ENCODE measurements at places on chromosomes 16 and 17. TPM values are rescaled to one million over a fixed set of nuclear protein-coding genes. Genes with fewer than 3 reads are reported as not detected.

DNA sequence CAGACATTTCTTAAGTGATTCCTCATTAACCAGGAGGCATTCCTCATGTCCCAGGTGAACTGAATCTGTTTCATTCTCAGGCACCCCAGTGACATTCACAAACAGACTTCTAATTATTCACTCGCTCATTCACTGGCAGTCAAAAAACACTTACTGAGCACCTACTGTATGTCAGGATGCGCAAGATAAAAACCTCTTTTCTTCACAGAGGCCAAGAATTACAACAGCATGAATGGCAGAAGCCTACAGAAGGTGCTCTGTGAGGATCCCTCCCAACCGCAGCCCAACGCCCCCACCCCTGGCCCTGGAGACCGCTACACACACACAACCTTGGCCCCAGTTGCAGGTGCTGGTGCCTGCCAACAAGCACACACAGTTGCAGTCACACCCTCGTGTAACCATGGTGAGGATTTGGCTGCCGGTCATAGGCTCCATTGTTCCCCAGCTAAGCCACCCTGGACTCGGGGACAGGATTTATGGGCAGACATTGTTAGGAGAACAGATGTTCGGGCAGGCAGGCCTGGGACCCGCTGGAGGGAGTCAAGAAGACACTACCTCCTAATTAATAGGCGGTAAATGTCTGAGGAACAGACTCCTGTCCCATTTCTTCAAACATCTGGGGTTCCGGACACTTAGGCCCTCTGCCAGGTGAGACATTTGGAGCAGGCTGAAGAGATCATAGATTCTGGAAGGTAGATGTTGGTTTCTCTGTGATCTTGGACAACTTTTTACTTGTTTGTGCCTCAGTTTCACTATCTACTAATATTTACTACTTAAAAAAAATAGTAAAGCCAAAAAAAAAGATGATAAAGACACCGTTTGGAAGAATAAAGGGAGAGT lies 43.2 kb downstream of the CUEDC1 start:
- DNase-seq, result peak; percentile 87

GRCh38 chr17:42781639-42782165 lies 1.3 kb downstream of the WNK4 start:
- DNase-seq, result peak; percentile 34

DNA sequence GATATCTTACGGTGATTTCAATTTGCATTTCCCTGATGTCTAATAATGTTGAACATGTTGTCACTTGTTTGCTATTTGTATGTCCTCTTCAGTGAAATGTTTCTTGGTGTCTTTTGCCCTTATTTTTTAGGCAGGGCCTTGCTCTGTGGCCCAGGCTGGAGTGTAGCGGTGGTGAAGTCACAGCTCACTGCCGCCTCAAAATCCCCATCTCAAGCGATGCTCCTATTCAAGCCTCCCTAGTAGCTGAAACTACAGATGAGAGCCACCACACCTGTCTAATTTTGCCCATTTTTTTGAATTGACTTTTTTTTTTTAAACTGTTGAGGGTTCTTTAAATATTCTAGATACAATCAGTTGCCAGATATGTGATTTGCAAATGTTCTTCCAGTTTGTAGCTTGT lies 8.3 kb downstream of the UBE2G1 start:
- DNase-seq, result no peak

GRCh38 chr17:7207120-7208001 lies 12.3 kb downstream of the DLG4 start:
- no peak for DNase-seq

- DNase-seq, result no peak
Observed at GRCh38 chr16:85231959-85232358, 119.7 kb upstream of the CIBAR2 start.

DNA sequence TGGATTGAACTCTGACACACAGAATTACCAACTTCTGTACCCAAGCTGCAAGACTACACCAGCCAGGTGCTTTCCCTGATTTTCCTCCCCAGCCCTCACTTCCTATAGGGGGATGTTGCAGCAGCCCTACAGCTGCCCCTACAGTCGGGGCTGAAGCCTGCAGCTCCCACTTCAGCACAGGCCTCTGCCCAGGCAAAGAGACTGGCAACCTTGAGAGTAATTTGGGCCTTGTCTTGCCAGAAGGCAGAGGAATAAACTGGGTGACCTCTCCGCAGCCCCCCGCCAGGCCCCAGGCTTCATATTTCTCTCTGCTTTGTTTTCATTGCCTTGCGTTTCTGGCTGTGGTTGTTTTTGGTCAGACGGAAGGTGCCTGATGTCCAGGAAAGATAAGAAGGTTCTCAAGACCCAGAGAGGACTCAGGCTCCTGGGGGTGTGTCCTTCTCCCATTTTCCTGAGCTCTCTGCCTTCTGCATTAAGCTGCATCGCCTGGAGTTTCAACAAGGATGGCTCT lies 32.0 kb downstream of the SLC6A4 start:
- DNase-seq, result no peak

- peak; percentile 36 for DNase-seq
Observed at GRCh38 chr17:77882481-77883212, 75.9 kb upstream of the TNRC6C start.

DNA sequence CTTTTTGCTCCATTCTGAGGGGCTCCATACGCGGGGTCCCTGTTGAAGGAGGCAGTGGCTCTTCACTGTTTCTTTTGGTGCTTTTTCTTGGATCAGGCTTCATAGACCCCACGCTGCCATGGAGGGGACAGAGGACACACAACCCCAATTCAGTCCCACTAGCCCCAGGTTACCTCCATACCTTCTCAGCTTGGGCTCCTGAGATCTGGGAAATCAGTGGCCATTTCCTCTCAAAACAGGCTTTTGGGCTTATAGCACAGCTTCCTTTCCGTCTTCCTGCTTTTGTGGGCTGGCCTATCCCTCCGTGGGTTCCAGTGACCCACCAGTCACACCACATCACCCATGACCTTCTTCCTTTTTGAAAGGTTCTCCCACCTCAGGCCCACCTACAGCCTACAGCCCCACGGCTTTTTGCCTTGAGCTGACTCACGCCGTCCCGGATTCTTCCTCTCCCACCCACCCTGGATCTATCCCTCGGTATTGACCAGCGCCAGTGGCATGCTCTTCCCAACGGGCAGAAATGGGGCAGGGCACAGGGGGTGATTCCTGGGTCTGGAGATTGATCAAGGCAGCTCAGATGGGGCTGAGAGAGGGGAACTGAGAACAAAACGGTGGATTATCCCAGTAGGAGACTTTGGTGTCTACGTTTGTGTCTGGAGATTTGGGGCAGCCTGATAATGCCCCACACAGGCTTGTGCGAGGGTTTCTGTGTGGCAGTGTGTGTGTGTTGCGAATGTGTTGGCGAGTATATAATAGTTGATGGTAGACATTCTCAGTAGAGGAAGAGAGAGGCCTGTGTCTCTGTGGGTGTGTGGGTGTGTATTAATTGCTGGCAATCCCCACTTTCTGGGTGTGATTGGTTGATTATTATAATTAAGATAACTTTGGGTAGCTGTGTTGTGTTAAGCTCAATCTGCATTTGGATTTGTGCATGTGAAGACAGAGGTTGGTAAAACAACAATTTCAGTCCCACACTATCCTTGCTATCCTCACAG lies 3.8 kb downstream of the TBX21 start:
- DNase-seq, result no peak

DNA sequence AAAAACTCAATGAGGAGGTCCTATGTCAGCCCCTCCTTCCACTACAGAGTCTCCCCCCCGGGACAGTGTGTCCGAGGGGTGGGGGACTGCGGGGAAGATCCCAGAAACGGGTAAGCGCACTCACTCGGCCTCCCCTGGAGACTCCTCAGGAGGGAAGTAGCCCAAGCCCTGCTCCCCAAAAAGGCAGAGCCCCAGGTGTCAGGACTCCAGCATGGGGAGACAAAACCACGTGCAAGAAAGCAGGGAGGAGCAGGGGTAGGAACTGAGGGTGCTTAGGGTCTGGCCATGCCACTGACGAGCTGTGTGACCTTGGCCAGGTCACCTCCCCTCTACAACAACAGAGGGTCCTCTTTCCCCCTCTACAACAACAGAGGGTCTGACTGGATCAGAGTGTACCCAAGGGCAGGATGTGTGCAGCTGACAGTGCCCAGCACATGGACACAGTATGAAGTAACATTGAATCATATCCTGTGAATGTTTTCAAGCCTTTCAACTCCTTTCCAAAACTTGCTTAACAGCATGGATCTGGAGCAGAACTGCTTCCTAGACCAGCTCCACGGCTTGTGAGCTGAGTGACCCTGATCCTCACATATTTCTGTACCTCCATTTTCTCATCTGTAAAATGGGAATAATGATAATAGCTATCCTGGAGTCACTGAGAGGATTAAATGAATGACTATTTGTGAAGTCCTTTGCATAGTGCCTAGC lies 2.1 kb upstream of the NAGS start:
- no peak for DNase-seq

GRCh38 chr17:34252444-34253138 lies 2.5 kb upstream of the CCL2 start:
- DNase-seq, result peak; percentile 68

GRCh38 chr16:3904875-3905274 lies 24.4 kb upstream of the CREBBP start:
- no peak for DNase-seq

GRCh38 chr16:50229149-50229726 lies 37.1 kb upstream of the ADCY7 start:
- DNase-seq, result no peak

DNA sequence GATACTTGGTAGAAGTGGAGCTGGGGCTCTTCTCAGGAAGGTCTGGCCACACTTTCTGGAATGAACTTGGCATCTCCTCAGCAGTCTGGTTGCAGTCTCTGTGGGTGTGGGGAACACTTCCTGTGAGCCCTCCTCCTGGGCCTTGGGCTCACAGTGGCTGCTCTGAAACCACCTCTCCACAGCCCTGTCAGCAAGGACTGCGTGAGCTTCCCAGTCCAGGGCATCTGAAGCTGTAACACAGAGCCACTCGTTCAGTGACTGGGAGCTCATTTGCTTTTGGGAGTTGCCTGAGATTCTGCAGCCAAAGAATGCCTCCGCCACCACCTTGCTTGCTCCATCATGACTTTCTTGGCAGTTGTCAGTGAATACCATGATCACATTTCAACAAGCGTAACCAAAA lies 60.0 kb downstream of the CLEC16A start:
- no peak for DNase-seq

- DNase-seq, result no peak
Observed at GRCh38 chr17:41617698-41618097, 5.1 kb upstream of the KRT16 start.

- peak; percentile 51 for DNase-seq
Observed at GRCh38 chr16:66523861-66524354, 26.0 kb downstream of the TK2 start.

Gene EPN3
- 17.4 TPM for polyA plus RNA-seq

Gene NME3
- 61.2 TPM for polyA plus RNA-seq

Gene PSMC5
- 152 TPM for polyA plus RNA-seq

Gene C1QTNF8
- polyA plus RNA-seq, result not detected

Gene FAM20A
- polyA plus RNA-seq, result 30.3 TPM

Gene CLCN7
- polyA plus RNA-seq, result 88.3 TPM
